ENCODE measurements at places on chromosomes 16 and 17.
A peak's percentile ranks its signal among the peaks of the same experiment; 100 is the strongest.

GRCh38 chr17:68777243-68777855 is 176.2 kb upstream of the FAM20A start:
- DNase-seq = peak; percentile 69

- peak; percentile 80 for DNase-seq
Observed at GRCh38 chr17:37490638-37491614, 1.2 kb downstream of the DUSP14 start.

- DNase-seq = no peak
Observed at GRCh38 chr17:31437720-31438400, 46.4 kb downstream of the RAB11FIP4 start.

DNA sequence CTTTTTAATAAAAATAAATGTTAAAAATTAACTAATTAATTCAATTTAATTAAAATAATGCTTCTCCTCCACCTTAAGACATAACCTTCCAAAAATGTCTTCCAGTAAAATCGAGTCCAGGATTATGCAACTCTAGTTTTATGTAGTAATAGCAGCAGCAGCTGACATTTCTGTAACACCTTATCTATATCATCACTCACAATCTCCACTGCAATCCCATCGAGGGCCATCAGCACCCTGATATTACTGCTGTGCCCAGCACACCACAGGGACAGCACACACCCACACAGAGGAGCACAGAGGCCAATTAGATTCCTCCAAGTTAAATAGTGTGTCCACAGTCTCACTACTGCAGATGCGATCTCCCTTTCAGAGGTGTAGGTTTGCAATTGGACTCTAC is 2.9 kb downstream of the RPH3AL start:
- DNase-seq = no peak

- no peak for DNase-seq
Observed at GRCh38 chr17:10173913-10174312, 24.5 kb downstream of the GAS7 start.

- peak; percentile 71 for DNase-seq
Observed at GRCh38 chr16:75108792-75109731, 7.5 kb downstream of the LDHD start.

DNA sequence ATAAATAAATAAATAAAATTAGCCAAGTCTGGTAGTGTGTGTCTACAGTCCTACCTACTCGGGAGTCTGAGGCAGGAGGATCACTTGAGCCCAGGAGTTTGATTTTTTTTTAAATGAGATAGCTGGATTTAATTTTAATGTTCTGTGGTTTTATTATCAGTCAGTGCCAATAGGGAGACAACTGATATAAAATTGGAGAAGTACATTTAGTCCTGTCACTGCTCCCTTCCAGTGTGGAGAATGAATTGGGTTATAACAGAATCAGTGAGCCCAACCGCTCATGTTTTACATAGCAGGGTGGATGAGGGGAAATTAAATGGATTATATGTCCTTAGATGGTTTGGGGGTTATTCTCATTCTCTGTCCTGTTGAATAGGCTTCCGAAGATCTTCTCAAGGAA is 6.2 kb downstream of the NME1 start:
- no peak for DNase-seq

DNA sequence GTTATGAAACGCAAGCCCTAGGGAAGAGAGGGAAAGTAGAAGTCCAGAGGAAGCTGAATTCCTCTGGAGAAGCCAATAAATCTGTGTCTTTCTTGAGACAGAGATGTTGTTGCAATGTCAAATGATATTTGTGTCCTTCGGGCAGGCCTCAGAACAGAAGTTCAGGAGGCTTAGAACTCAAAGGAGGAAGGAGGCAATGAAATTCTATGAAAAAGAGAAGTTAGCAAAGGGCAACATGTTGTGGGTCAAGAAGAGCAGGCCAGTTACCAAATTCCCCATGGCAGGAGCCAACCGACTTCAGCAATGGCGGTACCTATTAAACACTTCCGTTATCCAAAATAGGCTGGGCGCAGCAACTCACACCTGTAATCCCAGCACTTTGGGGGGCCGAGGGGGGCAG is 109.0 kb upstream of the DHX40 start:
- DNase-seq = no peak

- DNase-seq = no peak
Observed at GRCh38 chr17:35548208-35548810, 10.8 kb upstream of the SLFN12L start.

GRCh38 chr17:77451245-77451893 is 310.6 kb downstream of the SEC14L1 start:
- peak; percentile 38 for DNase-seq

DNA sequence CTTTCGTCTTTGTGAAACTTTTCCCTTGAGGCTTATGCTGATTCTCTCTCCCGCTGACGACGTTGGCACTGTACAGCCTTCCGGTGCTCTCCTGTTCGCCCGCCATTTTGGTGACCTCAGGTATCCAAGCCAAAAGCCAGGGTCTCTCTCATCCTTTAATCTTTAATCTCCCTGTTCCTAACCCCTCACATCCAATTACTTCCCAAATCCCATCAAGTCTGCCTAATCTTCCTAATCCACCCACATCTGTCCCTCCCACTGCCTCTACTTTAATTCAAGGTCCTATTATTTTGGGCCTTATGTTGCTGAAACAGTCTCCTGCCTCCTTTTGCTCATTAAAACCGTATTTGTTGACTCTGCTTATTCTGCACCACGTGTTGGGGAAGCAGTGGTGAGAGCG is 7.3 kb downstream of the WRAP53 start:
- DNase-seq = no peak

DNA sequence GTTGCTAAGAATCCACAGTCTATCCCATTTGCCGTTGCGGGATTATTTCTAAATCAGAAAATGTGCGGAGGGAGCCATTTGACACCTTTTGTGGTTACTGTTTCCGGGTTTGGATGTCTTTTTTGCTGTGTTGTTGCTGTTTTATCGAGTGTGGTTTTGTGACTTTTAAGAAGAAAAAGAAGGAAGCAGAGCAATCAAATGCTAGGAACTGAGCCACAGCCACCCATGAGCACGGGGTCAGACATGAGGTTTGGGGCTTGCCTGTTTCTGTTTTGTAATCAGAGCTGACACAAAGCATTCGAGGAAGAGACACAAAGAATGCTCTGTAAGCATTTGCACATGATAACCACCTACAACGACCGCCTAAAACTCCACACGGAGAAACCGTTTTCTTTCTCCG is 53.1 kb upstream of the CHMP6 start:
- DNase-seq = peak; percentile 89

DNA sequence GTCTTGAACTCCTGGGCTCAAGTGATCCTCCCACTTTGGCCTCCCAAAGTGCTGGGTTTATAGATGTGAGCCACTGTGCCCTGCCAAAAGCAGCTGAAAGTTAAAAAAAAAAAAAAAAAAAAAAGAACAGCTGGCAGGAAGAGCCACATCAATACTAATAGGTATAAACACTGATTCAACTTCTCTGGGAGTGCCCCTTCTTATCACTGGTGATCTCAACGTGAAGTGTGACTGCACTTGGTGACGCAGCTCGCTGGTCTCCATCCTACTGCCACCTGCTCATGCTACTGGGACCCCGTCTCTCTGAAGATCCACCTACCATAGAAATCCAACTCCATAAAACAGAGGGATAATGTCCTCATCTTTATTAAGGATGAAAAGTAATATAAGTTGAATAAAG is 40.8 kb downstream of the RNF157 start:
- DNase-seq = no peak

DNA sequence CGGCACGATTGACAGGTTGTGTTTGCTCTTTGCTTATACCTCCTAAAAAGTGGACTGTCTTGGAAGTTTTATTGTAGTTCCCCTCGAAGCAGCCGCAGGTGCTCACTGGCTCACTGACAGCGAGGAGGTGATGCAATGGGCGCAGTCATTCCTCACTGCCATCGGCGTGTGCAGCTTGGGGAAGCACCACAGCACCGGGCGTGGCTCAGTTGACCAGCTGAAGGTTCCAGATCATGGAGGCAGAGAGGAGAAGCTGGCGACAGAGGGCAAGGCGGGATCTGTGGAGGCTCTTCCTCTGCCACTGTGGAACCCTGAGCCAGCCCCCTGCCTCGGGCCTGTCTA is 72.1 kb upstream of the TNRC6C start:
- no peak for DNase-seq

- DNase-seq = no peak
Observed at GRCh38 chr16:50606431-50607050, 58.3 kb downstream of the NKD1 start.

GRCh38 chr16:1690810-1691209 is 12.7 kb downstream of the JPT2 start:
- DNase-seq = no peak

DNA sequence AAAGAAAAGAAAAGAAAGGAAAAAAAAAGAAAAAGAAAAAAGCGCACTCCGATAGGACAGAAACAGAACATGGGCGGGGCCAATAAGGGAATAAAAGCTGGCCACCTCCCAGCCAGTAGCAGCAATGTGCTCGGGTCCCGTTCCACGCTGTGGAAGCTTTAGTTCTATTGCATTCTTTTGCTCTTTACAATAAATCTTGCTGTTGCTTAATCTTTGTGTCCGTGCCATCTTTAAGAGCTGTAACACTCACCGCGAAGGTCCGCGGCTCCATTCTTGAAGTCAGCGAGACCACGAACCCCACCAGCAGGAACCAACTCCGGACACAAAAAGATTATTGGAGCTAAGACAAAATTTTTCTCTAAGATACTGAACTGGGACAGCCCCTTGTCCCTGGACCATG is 3.1 kb upstream of the ARL5C start:
- DNase-seq = no peak

- peak; percentile 8 for DNase-seq
Observed at GRCh38 chr17:79188048-79188447, 113.4 kb downstream of the ENGASE start.

- no peak for DNase-seq
Observed at GRCh38 chr17:37084372-37084771, 135.6 kb downstream of the AATF start.

- no peak for DNase-seq
Observed at GRCh38 chr16:80554033-80554432, 13.2 kb downstream of the DYNLRB2 start.

DNA sequence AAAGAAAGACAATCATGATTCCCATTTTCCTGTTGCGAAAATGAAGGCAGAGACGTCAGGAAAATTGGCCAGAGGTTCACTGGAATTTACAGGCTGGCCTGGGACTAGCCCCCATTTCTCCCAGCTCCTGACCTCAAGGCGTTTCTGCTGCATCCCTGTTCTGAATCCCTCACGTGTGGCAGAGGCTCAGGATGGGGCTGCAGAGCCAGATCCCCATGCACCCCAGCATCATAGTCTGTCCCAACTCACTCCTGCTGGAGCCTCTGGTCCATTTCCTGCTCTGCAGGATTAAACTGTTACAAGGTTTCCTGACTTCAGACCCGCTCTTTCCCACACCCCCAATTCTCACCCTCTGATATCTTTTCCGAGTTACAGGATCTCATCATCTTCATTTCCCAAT is 2.9 kb downstream of the GPRC5B start:
- DNase-seq = no peak

- DNase-seq = no peak
Observed at GRCh38 chr17:42692489-42692888, 10.2 kb downstream of the CNTNAP1 start.

- DNase-seq = no peak
Observed at GRCh38 chr16:87849419-87850008, 19.8 kb downstream of the SLC7A5 start.

GRCh38 chr17:5719976-5720375 is 135.7 kb upstream of the NLRP1 start:
- no peak for DNase-seq

GRCh38 chr17:9251273-9251672 is 230.0 kb downstream of the NTN1 start:
- no peak for DNase-seq

GRCh38 chr17:30520882-30521281 is 43.7 kb downstream of the GOSR1 start:
- no peak for DNase-seq

- peak; percentile 93 for DNase-seq
Observed at GRCh38 chr17:74759243-74759801, 10.9 kb downstream of the NHERF1 start.

GRCh38 chr16:83768986-83769385 is 38.8 kb upstream of the HSBP1 start:
- no peak for DNase-seq

GRCh38 chr16:2671741-2672140 is 10.6 kb upstream of the KCTD5 start:
- no peak for DNase-seq

- DNase-seq = no peak
Observed at GRCh38 chr17:17350491-17351355, 47.5 kb downstream of the NT5M start.

GRCh38 chr17:7367083-7367482 is 12.1 kb downstream of the TMEM95 start:
- no peak for DNase-seq

- no peak for DNase-seq
Observed at GRCh38 chr16:51773071-51773890, 622.2 kb upstream of the SALL1 start.

DNA sequence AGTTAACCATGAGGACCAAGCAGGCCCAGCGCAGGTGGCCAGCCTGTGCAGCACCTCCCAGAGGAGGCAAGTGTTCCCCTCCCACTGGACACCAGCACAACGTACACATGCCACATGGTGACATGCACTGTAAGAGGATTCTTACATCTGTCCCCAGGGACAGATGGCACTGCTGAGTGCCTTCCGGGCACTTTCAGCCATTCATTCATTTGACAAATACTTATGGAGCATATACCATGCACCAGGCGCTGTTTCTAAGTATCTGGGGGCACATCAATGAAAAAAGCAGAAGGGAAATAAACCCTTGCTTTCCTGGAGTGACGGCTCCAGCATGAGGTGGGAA is 79.6 kb downstream of the GAS7 start:
- DNase-seq = no peak

GRCh38 chr17:77608431-77608830 is 350.1 kb upstream of the TNRC6C start:
- DNase-seq = no peak

DNA sequence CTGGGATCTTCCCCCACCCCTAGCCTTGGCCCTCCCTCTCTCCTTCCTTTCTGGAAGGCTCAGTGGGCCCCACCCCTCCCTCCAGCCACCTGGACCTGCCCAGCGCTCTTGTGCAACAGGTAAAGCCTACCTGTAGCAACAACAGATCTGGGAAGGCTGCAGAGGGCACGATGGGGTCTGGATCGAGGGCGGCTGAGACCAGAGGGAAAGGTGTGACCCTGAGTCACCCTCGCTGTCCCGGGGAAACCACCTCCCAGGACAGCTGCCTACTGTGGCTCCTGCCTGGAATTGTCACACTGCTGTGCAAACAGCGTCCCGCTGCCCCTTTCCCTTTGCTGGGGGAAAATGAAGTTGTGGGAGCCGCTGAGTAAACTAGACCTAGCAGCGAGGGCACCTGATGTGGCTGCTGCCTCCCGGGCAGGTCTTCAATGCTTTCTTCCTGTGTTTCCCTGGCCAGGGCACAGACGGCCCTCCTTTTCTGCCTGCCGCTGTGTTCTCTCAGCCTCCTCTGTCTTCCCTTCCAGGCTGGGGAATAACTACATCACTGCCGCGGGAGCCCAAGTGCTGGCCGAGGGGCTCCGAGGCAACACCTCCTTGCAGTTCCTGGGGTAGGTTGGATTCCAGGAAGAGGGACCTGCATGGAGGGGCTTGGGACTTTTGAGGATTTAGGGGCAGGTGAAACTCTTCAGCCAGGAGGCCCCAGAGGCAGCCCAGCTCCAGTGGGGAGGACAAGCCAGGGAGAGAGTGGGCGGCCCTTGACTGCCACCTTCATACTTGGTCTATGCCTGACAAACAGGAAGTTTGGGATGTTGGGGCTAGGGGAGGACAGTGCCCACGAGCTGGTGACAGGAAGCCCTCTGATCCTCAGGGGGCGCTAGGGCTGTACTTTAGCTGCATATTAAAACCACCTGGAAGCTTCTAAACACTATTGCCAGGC is 22.2 kb upstream of the CYLD start:
- DNase-seq = peak; percentile 30

All from Kasumi-1 (cell line).